ENCODE measurements at places on chromosomes 2 and 18. TPM values are rescaled to one million over a fixed set of nuclear protein-coding genes. Genes with fewer than 3 reads are reported as not detected.

LYG2 gene
- total RNA-seq: not detected

SULT1C4 gene
- total RNA-seq: not detected

SERPINB10 gene
- not detected for total RNA-seq

HOXD10 gene
- total RNA-seq: 6.7 TPM

DSG4 gene
- not detected for total RNA-seq

MEIS1 gene
- 2.4 TPM for total RNA-seq

ANKRD29 gene
- total RNA-seq: 17.6 TPM

TBR1 gene
- 0.01 TPM for total RNA-seq

SH3BP4 gene
- 41.1 TPM for total RNA-seq

IL36RN gene
- total RNA-seq: 0.12 TPM

WNT10A gene
- total RNA-seq: 0.06 TPM

SERPINB11 gene
- not detected for total RNA-seq

TGFBRAP1 gene
- 12.5 TPM for total RNA-seq

ST8SIA5 gene
- total RNA-seq: not detected

HOXD12 gene
- total RNA-seq: not detected

RAB11FIP5 gene
- total RNA-seq: 29.9 TPM

SCN9A gene
- 2.2 TPM for total RNA-seq

C2orf80 gene
- total RNA-seq: not detected

SOCS6 gene
- total RNA-seq: 28.2 TPM

CELF4 gene
- total RNA-seq: not detected

DCC gene
- total RNA-seq: not detected

ABCG8 gene
- not detected for total RNA-seq

FTCDNL1 gene
- total RNA-seq: 3.2 TPM

RAD51AP2 gene
- total RNA-seq: not detected

TSHZ1 gene
- total RNA-seq: 6.6 TPM

SERPINB13 gene
- total RNA-seq: not detected

LAMA1 gene
- 0.13 TPM for total RNA-seq

ING5 gene
- 26.7 TPM for total RNA-seq

KLHL14 gene
- total RNA-seq: not detected

SPP2 gene
- total RNA-seq: not detected

RNU2-63P gene
- not detected for total RNA-seq

STAT4 gene
- 3.9 TPM for total RNA-seq

C2orf15 gene
- total RNA-seq: 0.58 TPM

PRKAG3 gene
- total RNA-seq: not detected

PDE11A gene
- total RNA-seq: 0.42 TPM

SCN1A gene
- not detected for total RNA-seq

EN1 gene
- total RNA-seq: 0.83 TPM

IGFBP2 gene
- total RNA-seq: 69.4 TPM

NMUR1 gene
- not detected for total RNA-seq

WDR7 gene
- total RNA-seq: 2.7 TPM

TTR gene
- not detected for total RNA-seq

WDFY1 gene
- total RNA-seq: 41.5 TPM

FASTKD2 gene
- total RNA-seq: 29.4 TPM

SERPINB12 gene
- not detected for total RNA-seq

VPS54 gene
- 16.7 TPM for total RNA-seq

IL1RL1 gene
- 1.3 TPM for total RNA-seq

STRADB gene
- total RNA-seq: 27.8 TPM

IKZF2 gene
- 0.38 TPM for total RNA-seq

IL36G gene
- not detected for total RNA-seq

NYAP2 gene
- total RNA-seq: not detected

RTKN gene
- total RNA-seq: 25.4 TPM

MC2R gene
- total RNA-seq: not detected
